Glomerular endothelial cell (primary cell): ENCODE measurements at places on chromosomes 4 and X.
A peak's percentile ranks its signal among the peaks of the same experiment; 100 is the strongest.

GRCh38 chrX:106917830-106918500 is 2.2 kb upstream of the CLDN2 start:
- DNase-seq = peak; percentile 69

DNA sequence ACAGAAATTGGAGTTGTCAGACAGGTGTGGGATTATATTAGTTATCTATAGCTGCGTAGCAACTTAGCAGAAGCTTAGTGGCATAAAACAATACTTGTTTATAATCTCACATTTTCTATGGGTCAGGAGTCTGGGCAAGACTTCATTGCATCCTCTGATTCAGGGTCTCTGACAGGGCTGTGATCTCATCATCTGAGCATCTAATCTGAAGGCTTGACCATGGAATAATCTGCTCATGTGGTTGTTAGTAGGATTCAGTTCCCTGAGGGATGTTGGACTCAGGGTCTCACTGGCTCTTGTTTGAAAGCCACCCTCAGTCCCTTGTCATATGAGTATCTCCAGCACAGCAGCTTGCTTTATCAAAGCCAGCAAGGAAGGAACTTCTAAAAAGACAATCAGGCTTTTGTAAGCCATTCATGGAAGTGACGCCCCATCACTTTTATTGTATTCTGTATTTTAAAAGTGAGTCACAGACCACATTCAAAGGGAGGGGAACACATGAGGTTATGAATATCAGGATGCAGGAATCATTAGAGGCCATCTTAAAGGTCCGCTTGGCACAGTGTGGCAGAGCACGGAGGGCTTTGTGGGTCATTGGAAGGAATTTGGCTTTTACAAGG is 37.2 kb upstream of the FAM9B start:
- no peak for DNase-seq

- DNase-seq = no peak
Observed at GRCh38 chr4:140100771-140101170, 53.2 kb downstream of the MAML3 start.

DNA sequence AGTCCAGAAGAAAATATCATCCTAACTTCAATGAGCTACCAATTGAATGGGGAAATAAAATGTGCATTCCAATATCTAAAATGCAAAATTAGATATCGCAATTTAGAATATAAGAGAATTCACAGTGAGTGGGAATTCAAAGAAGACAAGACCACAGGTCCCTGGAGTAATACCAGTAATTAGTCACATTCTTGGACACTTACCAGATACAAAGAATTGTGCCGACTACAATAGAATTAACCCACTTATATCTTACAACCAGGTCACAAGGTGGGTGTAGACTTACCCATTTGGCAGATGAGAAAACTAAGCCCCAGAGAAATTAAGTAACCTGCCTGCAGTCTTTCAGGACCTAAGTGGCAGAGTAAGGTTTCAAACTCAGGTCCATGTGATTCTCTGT is 84.3 kb upstream of the C1QTNF7 start:
- no peak for DNase-seq

DNA sequence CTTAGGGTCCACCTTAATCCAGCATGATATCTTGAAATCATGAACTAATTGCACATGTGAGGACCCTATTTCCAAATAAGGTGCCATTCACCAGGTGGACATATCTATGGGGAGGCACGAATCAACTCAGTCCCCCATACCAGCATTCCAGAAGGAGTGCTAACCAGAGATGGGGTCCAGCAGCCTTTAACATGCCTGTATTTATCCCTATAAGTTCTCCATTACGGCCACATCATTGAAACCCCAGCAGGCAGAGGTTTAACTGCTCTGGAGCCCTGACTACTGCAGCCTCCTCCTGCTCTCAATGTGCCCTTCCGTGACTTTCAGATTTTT is 3.2 kb upstream of the ASMTL start:
- DNase-seq = no peak
